ENCODE measurements at places on chromosomes 2 and 18. TPM values are rescaled to one million over a fixed set of nuclear protein-coding genes. Genes with fewer than 3 reads are reported as not detected.

DNA sequence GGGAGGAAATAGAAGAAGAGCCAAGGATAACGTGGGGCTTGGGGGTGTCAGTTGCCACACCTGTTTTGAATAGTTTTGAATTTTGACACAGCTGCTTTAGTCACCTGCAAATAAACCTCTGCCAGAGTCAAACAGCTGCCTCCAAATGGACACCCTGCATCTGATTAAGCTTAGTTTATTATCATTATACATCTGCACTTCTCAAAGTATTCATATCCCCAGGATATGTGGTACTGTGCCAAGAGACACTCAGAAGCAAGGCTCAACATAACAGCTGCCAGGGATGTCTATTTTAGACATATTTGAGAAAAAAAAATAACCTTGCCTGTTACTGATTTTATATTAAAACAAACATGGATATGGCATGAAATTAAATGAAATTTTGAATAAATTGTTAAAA lies 122.5 kb upstream of the WDR75 start:
- no peak for DNase-seq

DNA sequence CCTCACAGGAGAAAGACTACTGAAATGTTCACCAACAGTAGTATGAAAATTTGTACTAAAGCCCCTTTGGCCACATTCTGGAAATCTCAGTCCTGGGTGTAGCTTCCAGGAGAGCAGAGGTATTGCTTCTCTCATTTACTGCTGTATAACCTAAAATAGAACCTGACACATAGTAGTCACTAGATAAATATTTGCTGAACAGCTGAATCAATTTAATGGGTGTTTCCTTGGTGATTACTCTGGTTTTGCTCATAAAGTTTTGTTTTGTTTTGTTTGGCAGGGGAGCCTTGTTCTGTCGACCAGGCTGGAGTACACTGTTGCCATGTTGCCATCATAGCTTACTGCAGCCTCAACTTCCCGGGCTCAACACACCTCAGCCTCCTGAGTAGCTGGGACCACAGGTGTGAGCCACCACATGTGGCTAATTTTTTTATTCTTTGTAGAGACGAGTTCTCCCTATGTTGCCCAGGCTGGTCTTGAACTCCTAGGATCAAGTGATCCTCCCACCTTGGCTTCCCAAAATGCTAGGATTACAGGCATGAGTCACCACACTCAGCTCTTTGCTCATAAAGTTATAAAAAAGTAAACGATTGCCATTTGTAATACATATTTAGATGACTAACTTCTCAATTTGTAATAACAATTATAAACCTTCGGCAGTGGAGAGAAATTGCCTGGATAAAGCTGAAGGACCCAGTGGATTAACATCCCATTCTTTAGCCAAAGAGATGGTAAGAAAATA lies 11.5 kb upstream of the PARD3B start:
- no peak for DNase-seq

CNDP1 gene
- not detected for total RNA-seq

- no peak for DNase-seq
Measured at GRCh38 chr2:160141419-160141818, 58.7 kb downstream of the ITGB6 start.

SIX3 gene
- not detected for total RNA-seq

- no peak for DNase-seq
Measured at GRCh38 chr2:19669559-19669958, 232.2 kb downstream of the TTC32 start.

- DNase-seq, result no peak
Measured at GRCh38 chr2:229265727-229266126, 5.4 kb downstream of the PID1 start.

DNA sequence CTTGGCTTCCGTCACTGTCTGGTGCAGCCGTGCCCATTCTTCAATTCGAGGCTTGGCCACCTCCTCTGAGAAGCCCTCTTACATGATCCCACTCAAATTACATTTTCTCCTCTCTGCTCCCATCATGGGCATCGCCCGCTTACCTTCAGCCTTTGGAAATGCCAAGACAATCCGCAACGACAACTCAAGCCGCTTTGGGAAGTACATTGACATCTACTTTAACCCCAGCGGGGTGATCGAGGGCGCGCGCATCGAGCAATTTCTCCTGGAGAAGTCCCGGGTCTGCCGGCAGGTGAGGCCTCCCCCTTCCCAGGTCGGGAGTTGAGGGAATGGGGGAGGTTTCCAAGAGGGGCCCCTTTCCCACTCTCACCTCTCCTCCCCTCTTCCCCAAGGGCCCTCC lies 38.3 kb downstream of the MYO7B start:
- DNase-seq, result no peak

DNA sequence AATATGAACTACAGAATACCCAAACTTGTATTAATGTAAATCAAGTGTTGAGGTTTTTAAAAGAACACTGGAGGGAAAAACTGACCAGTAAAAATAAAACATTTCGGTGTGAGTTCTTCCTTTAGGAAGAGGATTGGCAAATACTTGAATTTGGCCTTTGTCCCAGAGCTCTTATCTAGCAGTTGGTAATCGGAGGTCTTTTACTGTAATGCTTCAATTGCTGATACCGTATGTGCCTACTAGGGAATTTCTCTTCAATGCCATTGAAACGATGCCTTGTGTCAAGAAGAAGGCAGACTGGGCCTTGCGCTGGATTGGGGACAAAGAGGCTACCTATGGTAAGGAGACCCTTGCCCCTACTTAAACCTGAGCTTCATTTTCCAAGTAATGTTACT lies 4.1 kb downstream of the RRM2 start:
- no peak for DNase-seq

- DNase-seq, result no peak
Measured at GRCh38 chr2:163665817-163666216, 70.0 kb downstream of the FIGN start.

LRRC30 gene
- total RNA-seq, result not detected

GRCh38 chr18:68172842-68173549 lies 541.9 kb downstream of the TMX3 start:
- no peak for DNase-seq

GRCh38 chr2:44941551-44942234 lies at the start of gene SIX3:
Gene SIX3 (plus strand): TSS chr2:44941702. CDS start chr2:44942105, 403 bp downstream.
- no peak for DNase-seq

IL1F10 gene
- not detected for total RNA-seq

DNA sequence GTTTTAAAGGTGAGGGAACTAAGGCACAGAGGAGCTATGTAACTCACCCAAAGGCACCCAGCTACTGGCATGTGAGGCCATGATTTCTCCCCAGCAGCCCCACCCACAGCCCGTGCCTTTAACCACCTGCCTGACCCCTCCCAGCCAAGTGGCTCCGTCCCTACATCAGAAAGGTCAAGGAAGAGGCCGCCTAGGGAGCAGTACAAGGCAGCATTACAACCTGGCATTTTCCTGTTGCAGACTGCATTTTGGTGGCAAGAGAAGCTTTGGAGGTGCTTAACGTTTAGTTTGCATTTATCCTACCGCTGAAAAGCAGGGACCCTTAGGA lies 17.5 kb downstream of the STEAP3 start:
- no peak for DNase-seq
